ENCODE measurements at places on chromosomes 1 and 21.

- no peak for DNase-seq
Observed at GRCh38 chr1:45348966-45349677, 8.9 kb upstream of the MUTYH start.

DNA sequence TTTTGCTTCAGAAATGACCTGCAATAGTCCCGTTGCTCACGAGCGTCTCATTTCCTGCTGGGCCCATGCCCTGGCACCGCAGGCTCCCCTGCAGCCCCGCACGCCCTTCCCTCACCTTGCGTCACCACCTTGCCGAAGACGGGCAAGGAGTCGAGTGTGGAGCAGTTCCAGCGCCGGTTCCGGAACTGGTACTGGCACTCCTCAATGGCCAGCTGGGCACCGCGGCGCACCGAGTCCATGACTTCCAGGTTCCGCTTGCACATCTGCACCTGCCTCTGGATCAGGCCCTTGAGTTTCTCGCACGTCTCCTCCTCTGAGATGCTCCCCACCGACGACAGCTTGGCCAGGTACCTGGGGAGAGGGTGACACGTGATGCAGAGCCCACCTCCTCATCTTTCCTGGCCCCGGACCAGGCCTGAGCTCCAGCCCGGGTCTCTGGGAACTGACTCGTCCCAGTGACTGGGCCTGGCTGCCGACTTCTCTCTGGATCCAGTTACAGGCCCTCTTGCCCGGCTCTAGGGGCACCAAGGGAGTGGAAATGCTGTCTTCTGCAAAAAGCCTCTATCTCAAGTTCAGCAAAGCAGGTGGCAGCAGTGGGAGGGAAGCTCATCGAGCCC lies 13.3 kb downstream of the WNT4 start:
- no peak for DNase-seq

- DNase-seq = no peak
Observed at GRCh38 chr1:15146971-15147376, 6.6 kb upstream of the TMEM51 start.

DNA sequence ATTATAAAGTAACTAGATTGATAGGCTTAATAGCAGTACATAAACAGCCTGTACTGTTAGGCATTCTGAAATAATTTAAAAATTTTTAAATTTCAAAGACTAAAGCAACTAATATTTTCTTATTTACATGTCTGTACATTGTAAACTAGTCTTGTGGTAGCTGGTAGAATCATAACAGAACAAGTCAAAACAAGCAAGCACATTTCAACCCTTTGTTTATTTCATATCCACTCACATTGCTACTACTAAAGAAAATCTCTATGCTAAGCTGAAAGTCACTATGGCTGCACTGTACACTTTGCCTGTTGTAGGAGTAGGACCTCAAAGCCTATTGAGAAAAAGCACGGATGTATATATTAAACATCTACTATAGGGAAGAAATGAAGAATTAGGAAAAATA lies 738.2 kb upstream of the ADGRL4 start:
- no peak for DNase-seq

- no peak for DNase-seq
Observed at GRCh38 chr1:168441745-168442144, 102.1 kb downstream of the XCL2 start.

GRCh38 chr1:30101487-30102227 lies 621.7 kb downstream of the MATN1 start:
- no peak for DNase-seq

DNA sequence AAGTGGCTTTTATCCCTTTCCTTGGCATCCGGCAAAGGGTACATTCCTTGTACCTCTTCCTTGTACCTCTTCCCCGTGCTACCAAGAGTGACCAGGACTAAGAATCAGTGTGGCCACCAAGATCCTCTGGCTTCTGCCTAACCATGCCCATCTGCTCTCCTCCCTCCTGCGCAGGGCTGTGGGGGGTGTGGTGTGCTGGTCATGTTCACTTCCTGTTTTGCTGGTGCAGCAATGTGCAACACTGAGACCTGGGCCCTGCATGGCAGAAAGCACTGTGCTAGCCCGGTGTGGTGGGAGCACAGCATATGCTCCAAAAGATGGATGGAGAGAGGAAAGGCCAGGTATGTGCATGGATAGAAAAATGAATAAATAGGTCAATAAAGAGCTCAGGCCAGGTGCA lies 33.3 kb upstream of the TENT5C start:
- DNase-seq = no peak

DNA sequence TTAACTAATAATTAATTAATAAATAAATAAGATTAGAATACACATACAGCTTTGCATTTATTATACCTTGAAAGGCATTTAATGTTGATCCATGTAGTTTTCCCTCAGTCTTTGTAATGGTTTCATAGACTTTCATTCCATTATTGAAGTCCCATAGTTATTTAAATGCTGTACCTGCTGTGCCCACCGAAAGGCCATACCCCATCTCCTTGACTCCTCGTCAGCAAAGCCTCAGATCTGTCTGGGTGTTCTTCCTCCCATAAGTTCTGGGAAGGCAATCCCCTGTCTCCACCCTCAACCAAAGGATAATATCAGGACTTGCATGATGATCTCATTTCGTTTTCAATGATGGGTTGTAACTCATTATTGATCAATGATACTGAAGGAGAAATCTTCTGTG lies 17.1 kb downstream of the CCN1 start:
- no peak for DNase-seq

- DNase-seq = no peak
Observed at GRCh38 chr1:204830747-204831146, 39.9 kb upstream of the NFASC start.

DNA sequence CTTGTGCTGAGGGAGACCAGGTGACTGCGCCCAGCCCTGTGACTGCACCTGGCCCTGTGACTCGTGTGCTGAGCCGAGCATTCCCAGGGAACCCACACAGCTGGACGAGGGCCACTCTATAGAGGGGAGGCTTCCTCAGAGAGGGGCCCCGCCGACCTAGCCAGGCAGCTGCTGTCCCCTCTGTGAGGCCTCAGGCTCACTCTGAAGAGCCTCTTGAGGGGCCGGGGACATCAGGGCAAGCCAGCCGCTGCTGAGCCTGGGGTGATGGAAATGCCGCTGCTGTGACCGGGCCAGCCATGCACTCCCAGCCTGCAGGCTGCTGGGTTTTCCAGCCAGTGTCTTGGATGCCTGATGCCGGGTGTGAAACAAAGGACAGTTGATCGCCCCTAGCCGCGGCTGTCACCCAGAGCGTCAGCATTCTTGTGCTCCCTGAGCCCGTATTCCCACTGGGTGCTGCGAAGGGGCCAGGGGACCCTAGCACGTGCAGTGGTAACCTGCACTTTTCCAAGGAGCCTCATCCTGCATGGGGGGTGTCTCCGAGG lies 17.5 kb downstream of the PFKL start:
- DNase-seq = no peak

Measured in effector memory CD4-positive, alpha-beta T cell (primary cell).